ENCODE measurements at places on chromosomes 5 and 9.

DNA sequence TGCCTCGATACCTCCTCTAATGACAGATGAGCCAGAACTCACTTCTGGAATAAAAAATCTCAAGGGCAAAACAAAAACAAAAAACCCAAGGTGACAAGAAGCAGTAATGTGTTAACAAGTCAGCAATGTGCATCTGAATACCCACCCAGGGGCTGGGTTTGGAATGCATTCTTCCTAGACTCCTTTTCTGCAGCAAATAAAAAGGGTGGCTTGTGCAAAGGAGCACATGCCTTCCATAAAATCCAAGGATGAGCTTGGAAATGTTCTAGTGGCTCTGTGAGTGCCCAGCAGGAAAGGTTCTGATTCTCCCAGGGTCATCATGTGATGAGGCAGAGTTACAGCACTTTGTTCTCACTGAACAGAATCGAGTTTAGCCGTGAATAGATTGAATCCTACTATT, 599.9 kb downstream of the RAB3C start:
- no peak for DNase-seq

DNA sequence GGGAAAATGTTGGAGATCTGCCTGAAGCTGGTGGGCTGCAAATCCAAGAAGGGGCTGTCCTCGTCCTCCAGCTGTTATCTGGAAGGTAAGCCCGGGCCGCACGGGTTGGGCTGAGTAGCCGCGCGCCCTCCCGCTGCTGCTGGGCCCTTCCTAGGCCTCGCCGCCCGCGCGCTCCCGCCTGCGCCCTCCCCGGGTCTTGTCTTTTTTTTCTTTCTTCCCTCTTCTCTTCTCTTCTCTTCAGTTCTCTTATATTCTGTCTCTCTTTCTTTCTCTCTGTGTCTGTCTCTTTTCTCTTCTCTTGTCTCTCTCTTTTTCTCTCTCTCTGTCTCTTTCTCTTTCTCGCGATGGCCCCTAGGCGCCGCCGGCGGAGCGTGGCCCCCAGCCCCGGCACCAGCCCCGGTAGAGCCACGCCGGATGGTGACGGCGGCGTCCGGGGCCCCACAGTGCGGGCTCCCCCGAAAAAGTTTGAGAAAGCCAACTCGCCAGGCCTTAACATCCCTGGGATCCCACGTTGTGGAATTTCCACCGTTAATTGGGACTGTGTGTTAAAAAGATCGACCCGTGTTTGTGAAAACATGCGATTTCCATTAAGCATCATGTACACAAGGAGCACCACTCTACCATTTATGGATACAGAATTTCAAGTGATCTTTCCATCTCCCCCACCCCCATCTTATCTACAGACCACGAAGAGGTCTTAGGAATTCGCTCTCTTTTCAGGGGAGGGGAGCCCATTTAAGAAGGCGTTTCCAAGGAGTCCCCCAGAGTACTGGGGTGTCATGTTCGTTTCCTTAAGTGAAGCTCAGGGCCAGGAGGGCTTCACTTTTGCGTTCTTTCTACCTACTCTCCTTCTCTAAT, 616 bp downstream of the ABL1 start:
- DNase-seq, result no peak

DNA sequence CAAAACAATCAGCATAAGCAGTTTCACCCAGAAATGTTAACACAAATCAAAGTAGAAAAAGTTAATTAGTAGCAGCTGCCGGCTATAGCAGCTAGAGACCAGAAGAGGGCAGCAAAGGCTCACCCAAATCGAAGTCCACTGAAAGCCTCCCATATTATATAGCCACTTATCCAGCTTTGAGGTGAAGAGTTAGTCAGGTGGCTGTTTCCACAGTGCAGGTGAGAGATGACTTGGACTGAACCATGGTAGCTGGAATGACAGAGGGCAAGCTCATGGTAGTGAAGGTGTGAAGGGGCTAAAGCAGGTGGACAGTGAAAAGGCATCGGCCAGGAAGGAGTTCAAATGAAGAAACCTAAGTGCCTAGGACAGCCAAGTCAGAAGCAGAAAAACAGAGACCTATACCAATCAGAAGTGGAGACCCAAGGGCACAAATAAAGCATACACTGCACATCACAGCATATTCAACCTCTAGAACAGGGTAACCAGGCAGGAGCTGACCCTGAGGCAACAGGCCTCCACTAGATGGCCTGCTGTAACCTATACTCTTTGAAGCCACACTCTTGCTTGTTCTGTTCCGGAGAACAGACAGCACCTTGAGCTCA, 7.2 kb upstream of the RNF38 start:
- peak; percentile 62 for DNase-seq

DNA sequence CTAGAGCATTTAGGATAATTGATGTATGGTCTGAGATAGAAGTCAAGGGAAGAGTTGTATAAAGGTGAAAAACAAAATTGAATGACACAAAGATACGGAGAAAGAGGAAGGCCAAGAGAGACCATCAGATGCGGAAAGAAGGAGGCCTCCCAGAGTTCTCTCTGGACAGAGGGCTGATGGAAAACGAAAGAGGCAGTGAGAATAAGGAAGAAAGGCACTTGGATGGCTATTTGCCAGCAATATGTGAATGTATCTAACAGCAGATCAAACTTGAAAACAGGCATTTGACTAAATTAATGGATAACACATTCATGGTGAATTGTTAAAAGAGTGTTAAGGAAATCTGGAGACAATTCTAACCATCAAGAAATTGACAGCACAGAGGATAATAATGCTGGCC, 2.4 kb upstream of the DOCK8 start:
- no peak for DNase-seq

- DNase-seq, result no peak
Measured at GRCh38 chr9:94926431-94926800, 199.9 kb downstream of the AOPEP start.

GRCh38 chr9:112784020-112784785, 33.6 kb downstream of the SNX30 start:
- no peak for DNase-seq

DNA sequence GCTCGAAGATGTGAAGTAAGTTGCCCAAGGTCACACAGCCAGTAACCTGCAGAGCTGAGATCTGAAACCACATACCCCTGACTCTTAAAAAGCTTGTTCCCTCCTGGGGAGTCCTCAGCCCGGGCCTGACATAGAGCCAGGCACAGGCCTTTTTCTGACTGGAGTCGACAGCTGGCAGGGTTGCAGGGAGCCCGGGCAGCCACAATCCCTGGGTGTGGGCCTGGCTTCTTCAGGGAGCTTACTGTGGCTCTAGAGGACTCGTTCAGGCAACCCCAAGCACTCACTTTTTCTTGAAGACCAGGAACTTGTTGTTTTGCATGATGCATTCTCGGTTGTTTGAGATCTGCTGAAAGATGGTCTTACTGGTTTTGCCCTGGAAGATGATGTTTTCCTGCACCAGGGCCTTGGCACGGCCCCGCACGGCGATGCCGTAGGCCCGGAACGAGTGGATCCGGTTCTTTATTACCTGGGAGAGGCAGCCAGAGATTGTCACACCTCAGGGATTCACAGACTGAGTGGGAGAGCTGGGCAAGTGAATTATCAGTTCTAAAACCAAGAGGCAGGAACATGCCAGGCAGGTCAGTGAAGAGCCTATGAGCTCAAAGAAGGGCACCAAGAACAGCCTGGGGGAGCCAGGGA, 30.0 kb downstream of the POLR1E start:
- no peak for DNase-seq

- DNase-seq, result no peak
Measured at GRCh38 chr5:111914966-111915636, 158.1 kb upstream of the NREP start.

DNA sequence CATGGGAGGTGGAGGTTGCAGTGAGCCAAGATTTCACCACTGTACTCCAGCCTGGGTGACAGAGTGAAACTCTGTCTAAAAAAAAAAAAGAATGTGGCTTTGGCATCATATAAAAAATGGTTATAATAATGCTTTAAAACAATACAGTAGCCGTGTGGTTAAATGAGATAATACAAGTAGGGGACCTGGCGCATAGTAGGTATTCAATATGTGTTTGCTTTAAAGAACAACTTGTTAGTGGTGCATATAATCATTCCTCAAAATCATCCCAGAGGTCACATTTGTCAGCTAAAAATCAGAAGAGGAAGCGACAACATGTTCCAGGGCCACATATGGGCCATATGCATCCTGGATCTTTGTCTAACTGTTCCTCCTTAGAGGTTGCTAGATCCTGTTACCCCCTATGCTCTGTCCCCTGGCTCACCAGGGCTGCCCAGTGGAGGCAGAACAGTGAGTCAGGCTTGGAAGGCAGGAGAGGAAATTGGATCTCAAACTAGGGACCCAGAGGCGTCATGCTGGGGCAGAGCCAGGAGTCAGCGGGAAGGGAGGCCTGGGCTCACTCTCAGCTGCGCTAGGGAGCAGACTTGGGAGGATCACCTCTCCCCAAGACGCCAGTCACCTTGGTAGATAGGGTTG, 27.7 kb downstream of the LHX6 start:
- no peak for DNase-seq

GRCh38 chr5:122421374-122422079, 109.5 kb downstream of the SNCAIP start:
- no peak for DNase-seq

DNA sequence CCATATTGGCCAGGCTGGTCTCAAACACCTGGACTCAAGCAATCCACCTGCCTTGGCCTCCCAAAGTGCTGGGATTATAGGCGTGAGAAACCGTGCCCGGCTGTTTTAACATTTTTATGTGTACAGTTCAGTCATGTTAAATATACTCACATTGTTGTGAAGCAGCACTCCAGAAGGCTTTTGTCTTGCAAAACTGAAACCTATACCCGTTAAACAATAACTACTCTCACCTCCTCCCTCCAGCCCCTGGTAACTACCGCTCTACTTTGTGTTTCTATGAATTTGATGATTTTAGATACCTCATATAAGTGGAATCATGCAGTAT, 23.1 kb upstream of the SHB start:
- DNase-seq, result no peak

GRCh38 chr9:38256461-38256860, 136.0 kb upstream of the ALDH1B1 start:
- no peak for DNase-seq

DNA sequence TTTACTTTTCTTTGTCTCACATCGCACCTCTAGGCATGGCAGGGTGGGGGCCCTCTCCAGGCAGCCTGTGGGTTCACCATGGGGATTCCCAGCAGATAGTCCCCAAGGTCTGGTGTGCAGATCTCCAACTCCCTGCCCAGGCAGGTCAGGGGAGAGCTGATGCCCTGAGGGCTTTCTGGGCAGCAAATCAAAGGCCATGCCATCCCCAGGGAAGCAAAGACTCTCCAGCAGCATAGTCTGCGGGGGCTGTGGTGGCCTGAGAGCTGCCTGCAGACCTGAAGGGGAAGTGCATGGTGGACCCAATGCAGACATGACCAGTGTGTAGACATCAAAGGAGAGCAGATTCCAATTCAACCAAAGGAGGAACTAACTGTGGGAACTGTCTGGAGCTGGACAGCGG, 7.7 kb downstream of the NEURL1B start:
- DNase-seq, result no peak

DNA sequence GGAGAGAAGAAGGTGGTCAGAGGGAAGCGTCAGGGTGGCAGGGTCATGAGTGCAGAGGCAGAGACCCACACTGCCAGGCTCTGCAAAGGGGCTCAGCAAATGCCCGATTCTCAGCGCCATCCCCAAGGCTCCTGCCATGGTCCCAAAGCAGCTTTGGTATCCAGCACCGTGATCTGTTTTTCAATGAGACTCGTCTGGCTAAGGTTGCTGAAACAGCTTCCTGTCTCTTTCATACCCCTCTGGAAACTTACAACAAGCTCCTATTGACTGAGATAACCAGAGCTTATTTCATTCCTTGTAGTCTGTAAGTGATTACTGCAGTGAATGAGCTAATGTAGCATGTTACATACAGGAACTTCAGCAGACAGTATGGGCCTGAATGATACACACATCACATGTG, 568.6 kb upstream of the DAP start:
- peak; percentile 61 for DNase-seq

DNA sequence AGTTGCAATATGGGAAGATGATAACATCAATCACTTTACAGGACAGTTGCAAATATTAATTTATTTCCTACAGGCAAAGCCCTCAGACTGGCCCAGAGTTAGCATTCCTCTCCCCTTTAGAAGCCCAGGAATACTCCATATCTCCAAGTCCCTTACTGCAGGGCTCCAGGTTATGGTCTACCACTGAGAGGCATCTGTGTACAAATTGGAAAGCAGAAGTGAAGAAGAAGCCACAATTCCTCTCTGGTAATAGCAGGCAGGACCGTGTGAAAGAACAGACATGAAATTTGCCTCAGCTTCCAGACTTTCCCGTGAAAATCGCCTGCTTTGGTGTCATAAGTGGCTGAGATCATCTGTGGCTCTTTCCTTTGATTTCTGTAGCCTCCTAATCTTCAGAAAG, 289.6 kb downstream of the GLIS3 start:
- no peak for DNase-seq

- DNase-seq, result no peak
Measured at GRCh38 chr5:31741496-31741895, 102.6 kb downstream of the PDZD2 start.

DNA sequence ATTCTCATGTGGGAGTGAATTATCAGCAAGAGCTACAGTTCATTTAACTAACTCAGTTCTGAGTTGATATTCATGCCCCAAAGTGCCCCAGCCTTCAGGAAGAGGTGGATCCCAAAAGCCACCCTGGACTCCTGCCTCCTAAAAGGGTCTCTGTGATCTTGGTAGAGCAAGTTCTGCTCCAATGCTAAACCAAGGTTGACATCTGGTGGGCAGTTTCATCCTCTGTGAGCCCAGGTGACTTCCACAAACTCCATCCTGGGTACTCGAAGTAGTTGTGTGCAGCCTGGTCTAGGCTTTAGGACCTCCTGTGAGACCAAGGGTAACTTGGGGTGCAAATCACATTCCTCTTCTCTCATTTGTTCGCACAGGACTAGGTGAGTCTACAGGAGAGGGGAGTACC, 816.8 kb downstream of the MTRR start:
- DNase-seq, result no peak

DNA sequence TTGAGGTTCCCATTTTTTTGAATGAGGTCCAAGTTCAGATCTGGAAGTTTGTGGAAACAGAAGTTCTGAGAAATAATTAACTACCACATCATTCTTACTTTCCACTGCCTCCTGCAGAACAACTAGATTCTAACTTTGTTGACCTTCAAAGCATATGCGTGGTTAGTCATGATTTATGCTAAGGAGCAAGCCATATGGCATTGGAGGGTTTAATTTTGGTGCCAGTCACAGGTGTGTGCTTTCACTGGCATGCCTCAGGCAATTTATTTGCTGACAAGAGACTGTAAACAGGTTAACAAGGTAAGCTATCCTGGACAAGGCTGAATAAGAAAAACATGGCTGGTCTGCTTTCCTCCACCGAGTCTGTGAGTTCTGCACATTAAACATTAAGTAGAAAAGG, 31.5 kb downstream of the HMHB1 start:
- DNase-seq, result no peak

- no peak for DNase-seq
Measured at GRCh38 chr5:170464280-170465127, 39.3 kb upstream of the KCNIP1 start.

Data from spinal cord (tissue), 10 donors.